Fibroblast of villous mesenchyme (primary cell): ENCODE measurements at places on chromosomes 6 and 20. TPM values are rescaled to one million over a fixed set of nuclear protein-coding genes. Genes with fewer than 3 reads are reported as not detected.

Gene CNR1
- not detected in 2 replicates for total RNA-seq

Gene ARG1
- total RNA-seq, result not detected in 2 replicates

Gene HSPA12B
- under 0.01 TPM in 1 of 2 replicates, not detected in the other for total RNA-seq

Gene RBBP8NL
- total RNA-seq, result not detected in 2 replicates

Gene OR11A1
- not detected in 2 replicates for total RNA-seq

DNA sequence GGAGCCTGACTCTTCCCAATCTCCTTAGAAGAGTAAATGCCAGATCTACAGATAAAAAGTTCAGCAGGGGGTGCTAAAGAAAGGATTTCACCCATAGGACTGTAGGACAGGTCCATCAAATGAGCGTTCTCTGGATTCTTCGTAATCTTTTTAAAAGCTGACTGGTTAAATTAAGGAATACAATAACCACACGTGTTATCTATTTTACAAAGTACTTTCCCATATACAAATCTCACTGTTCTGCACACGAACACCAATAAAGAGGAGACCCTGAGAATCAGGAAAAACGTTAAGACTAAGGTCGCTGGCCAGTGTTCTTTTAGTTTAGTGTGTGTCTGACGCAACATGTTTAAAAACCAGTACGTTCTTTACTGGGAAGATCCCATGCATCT is 542 bp downstream of the TUBE1 start:
- DNase-seq, result peak; percentile 62

GRCh38 chr6:100382031-100382430 is 82.7 kb downstream of the SIM1 start:
- no peak for DNase-seq

- DNase-seq, result no peak
These were observed 58.8 kb upstream of the LTV1 start for GRCh38 chr6:143784316-143784715.

- no peak for DNase-seq
These were observed 194.7 kb upstream of the PMEPA1 start for GRCh38 chr20:57904314-57905105.

DNA sequence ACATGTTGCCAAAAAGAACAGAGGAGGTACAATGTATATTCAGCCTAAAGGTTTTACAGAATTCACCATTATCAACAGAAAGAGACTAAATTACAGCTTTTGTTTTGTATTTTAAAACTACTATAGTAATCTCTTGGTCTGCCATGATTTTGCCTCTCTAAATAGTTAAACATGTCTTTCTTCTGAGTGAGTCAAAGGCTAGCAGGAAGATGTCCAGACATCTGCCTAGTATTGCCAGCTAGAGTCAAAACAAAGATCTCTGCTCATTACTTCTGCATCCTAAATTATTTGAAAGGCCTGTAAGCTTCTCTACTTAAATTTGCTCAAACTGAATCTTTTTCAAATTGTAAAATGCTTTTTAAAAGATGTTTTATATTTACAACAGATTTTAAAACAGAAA is 8.8 kb downstream of the ASF1A start:
- peak; percentile 28 for DNase-seq

- no peak for DNase-seq
These were observed 635.1 kb downstream of the EPHA7 start for GRCh38 chr6:92784235-92784634.
